Brain (organoid and tissue), 16 donors: ENCODE measurements at places on chromosomes 13 and 19.
A peak's percentile ranks its signal among the peaks of the same experiment; 100 is the strongest.

DNA sequence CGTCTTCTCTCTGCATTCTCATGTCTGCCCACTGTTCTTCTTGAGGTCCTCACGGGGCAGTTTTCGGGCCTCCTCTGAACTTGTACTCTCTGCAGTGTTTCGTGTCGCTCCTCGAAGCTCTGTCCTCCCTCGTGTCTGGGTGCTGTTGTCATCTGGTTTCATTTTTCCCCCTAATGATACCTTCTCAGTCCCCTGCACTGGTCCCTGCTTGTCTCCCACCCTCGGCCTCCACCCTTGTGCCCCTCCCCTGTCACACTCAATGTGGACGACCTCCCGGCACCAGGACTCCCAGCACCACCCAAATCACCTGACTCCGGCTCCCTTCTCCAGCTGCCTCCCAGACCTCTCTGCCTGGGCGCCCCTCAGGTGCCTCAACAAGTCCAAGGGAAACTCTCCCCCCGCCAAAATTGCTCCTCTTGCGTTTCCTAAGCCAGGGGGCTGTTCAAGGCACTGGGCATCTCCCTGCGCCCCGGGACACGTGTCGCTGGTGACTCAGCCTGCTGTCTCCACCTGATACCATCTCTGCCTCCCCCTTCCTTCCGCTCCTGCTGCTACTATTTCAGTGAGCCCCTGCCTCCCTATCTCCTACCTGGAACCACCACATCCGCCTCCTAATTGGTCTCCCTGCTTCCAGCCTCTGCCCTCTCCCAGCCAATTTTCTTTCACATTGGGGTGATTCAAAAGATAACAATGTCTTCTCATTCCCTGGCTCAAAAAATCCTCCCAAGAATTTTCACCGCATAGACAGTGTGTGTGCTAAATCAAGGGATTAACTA, 49.5 kb downstream of the RFX2 start:
- DNase-seq = no peak

- no peak for DNase-seq
Observed at GRCh38 chr19:55044286-55044685, 6.2 kb upstream of the GP6 start.

GRCh38 chr13:32175943-32176342, 139.2 kb downstream of the ZAR1L start:
- no peak for DNase-seq

DNA sequence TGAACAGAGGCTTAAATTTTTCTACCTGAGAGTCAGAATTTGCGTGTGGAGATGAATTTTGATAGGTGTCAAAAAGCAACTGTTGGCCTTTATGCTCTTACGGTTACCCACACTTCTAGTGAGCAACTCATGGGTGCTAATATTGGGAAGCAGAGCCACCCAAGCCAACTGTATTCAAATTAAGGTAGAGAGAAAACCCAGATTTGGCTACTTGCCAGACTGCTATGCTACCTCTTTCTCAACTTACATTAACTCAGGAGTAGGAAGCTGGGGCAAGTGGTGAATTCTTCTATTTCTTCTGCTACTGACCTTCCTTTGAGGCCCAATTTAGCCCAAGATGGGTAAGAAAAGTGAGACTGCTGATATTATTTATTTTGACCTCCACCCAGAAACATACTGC, 83.9 kb downstream of the OLFM4 start:
- DNase-seq = no peak

DNA sequence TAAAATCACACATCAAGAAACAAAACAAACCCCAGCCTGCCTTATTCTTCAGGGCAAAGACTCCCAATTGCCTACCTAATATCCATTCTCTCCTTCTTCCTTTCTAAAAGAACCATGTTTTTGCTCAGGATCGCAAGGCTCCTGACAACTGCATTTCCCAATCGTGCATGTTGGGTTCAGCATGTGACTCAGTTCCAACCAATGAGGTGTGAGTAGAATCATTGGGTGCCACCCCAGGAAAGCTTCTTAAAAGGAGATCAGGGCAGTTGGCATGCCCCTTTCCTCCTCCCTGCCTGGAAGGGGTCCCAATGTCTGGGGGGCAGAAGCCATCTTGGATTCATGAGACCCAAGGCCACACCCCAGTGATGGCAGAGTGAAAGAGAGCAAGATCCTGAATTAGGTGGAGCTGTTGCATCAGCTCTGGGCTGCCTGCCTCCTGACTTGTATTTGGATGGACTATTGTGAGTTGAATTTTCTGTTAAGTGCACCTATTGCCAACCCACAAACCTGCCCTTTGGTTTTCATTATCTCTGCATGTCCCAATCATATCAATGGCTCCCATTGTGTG, 26.0 kb upstream of the UBAC2 start:
- DNase-seq = no peak

DNA sequence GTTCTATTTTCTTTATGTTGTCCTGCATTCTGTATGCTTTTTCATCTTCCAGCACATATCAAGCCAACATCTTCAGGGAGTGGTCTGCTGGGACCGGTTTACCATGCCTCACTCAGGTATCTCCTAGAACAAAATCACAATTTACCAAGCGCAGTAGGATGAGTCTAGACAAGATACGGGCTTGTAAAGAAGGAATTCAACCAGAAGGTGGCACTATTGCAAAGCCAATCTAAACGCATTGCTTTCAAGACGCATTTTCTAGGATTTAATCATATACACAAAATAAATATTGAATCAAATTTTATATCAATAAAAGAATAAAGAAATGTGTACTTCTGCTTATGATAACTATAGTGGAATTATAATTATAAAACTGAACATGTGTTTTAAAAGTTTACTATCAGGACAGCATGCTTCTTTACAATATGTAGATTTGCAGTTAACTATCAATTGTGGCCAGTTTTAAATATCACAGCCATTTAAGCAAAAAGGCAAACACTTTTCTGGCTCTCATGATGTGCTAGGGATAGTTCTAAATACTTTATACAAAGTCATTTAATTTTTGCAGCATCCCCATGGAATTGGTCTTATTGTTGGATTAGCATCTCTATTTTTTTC, 16.1 kb upstream of the TPP2 start:
- peak; percentile 79 for DNase-seq
